ENCODE measurements at places on chromosomes 6 and 20.

- DNase-seq: no peak
These were observed 71.3 kb upstream of the IYD start for GRCh38 chr6:150297327-150298029.

- DNase-seq: no peak
These were observed 128.9 kb downstream of the CLIC5 start for GRCh38 chr6:45886776-45887175.

- no peak for DNase-seq
These were observed 21.1 kb downstream of the ENPP1 start for GRCh38 chr6:131828951-131829350.

- no peak for DNase-seq
These were observed 365.8 kb upstream of the OPRM1 start for GRCh38 chr6:153673225-153673624.

DNA sequence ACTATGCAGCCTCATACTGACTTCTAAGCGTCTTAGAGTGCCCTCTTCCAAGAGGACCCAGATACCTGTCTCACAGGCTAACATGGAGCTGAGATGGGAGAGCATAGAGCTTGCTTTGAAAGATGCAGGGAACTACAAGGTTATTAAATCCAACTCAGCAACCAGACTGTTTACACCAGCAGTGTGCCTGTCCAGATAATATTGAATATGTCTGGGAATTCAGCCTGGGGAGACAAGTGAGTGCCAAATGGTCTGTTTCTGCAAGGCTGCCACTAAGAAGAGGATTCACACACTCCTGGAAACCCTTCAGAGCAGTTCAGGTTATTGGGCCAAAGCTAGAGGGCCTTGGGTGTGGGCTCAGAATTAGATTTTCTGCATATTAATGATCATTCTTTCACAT, 547.8 kb downstream of the PTPRT start:
- DNase-seq: no peak

DNA sequence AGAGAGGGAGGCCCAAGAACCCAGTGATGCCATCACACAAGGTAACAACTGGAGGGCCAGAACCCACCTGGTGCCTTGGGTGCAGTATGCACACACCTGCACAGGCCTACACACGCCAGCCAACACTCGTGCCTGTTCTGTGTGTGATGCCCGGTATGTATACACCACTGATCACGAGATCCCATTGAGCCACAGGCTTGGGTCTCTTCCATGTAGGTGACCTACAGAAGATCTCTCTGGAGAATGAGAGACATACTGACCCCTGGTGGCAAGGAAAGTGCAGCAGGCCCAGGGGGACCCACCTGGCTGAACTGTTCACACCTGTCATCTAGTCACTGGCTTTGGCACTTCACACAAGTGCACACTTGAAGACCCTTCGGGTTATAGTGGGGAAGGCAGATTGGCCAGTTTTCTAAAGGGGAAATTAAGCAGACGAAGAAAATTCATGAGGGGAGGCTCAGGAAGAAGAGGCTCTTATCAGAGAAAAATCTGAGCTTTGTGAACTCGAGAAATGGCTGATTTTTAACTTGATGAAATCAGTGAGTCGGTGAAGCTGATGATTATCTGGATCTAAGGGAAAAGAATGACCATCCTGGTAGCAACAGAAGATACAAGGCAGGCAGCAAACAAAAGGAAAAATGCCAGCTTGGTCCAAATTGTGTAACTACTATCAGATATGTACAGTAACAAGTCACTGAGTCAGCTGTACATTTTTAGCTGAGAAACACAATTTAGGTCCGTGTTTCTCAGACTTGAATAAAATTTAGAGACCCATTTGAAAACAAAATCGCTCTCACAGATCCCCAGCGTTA, 69.1 kb upstream of the PBOV1 start:
- peak; percentile 51 for DNase-seq

DNA sequence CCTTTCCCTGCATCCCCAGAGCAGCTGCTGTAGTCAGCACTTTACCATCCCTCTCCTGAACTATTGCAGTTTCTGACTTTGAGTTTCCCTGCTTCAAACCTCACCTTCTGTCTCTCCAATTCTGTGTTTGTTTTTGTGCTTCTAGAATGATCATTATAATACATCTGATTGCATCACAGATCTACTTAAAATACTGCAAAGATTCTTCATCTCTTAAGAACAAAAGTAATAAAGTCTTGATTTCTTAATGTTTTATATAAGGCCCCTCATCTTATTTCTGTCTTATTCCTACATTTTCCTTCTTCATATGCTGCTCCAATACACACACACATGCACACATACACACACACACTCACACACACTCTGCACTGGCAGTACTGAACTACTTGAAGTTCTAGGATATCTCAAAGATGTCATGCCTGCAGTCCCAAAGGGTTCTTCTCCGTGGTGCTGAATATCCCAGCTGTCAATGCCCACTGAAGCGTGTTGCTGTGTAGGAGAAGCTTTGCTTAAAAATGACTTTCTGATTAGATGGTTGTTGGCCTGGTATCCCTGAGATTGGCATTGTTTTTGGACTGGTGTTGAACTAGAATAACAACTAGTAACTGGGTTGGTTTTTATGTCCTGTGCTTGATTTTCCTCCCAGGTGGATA, 97.2 kb downstream of the MAP3K4 start:
- no peak for DNase-seq
